ENCODE measurements at places on chromosomes 5 and 9.

DNA sequence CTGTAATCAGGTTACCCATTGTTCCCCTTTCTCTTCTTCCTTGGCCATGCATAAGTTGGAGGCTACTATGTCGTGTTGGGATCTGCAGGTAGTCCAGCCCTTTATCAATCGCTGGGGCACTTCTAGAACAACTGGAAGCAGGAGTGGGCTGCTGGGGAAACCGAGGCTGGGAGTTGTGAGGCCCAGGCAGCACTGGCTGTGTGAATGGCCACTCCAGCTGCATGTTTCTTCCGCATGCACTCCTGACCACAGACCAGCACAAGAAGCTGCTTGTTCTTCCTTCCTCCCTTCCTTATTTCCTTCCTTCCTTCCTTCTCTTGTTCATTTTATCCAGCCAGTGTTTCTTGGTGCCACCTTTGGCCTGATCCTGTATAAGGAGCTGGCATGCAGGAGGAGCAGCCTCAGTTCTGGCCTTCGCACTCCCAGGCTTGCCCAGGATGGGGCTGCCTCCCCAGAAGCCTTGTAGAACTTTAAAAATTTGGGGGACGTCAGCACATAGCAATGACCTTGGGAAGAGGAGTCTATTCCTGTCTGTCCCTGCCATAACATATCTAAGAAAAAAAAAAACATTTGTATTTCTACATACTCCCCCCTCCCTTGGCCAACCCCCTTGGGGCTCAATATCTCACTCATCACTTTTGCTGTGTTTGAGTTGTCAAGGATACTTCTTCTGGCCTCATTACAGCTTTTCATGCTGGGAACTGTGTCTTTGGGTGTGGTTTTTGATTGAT lies 20.8 kb upstream of the CXCL14 start:
- DNase-seq = no peak

DNA sequence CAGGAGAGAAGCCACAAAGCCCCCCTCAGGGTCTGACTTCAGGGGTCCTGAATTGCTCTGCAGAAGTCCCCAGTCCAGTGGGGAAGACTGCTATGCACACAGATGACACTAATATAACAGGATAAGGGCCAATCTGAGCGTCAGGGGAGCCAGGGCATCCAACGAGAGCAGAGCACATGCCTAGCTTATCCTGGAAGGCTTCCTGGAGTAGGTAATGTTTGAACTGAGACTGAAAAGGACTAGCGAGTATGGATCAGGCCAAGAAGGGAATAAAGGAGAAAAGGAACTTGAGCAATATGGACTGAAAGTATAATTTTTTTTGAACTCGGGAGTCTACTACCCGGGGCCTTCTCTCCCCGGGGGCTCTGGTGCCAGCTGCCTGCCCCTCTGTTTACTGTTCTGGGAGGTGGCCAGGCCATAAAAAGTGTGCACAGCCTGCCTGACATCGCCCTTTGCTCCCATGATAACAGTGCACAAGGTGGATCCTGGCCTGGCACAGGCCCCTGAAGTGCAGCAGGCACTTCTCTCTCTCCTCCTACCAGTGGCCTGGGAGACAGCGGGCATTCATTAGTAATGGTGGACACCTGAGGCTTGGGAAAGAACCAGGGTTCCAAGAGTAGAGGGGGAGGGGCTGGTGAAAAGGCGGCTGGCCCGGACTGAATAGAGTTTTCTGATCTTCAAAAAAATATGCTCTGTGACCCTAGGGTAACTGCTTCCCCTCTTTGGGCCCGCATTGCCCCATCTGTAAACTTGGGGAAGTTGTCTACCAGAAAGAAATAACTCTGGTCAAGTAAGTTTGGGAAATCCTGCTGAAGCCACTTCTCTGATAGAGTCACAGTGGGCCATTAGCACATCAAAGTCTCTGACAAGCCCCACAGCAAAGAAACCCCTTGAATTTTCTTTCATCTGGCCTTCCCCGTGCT lies 4.6 kb upstream of the SLC6A7 start:
- DNase-seq = no peak

DNA sequence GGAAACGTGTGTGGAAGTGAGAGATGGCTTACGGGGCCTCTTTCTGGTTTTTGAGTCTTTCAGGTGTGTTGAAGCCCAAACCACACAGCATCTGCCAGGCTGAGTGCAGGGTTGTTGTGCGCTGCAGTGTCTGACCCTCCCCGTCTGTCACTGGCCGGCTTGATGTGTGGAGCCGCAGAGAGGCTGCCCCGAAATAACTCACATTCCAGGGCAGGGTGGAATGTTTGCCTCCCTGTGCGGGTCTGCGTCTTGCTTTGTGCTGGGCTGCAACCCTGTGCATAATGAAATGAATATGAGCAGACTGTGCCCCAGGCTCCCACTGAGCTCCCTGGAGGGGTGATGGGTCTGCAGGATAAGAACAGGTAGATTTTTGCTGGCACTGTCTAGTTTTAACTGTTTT lies 9.9 kb upstream of the PLEKHG4B start:
- no peak for DNase-seq

GRCh38 chr5:107329850-107330249 lies 340.9 kb downstream of the EFNA5 start:
- DNase-seq = no peak

- DNase-seq = no peak
These were observed 34.1 kb downstream of the ZMAT2 start for GRCh38 chr5:140734354-140734753.

- DNase-seq = no peak
These were observed 8.5 kb downstream of the C5orf52 start for GRCh38 chr5:157679801-157680200.

GRCh38 chr5:10162468-10162867 lies 87.2 kb downstream of the ATPSCKMT start:
- DNase-seq = no peak

GRCh38 chr5:98768160-98768959 lies 5.1 kb upstream of the RGMB start:
- no peak for DNase-seq

DNA sequence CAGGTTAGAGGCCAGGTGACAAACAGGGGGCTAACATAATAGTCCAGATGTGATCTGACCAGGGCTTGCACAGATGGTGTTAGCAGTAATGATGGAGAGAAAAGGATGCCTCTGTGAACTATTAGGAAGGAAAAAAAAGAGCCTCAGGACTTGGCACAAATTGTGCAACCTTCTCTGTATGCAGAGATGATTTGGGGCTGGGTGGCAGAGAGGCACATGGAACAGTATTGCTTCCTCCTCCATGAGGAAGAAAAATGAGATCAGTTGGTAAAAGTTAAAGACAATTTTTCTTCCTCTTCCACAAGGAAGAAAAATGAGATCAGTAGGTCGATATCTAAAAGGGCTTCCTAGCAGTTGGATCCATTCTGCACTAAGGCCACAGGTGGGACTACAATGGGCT lies 13.9 kb upstream of the ANXA6 start:
- DNase-seq = no peak

- DNase-seq = no peak
These were observed 26.8 kb downstream of the JADE2 start for GRCh38 chr5:134552301-134552700.

DNA sequence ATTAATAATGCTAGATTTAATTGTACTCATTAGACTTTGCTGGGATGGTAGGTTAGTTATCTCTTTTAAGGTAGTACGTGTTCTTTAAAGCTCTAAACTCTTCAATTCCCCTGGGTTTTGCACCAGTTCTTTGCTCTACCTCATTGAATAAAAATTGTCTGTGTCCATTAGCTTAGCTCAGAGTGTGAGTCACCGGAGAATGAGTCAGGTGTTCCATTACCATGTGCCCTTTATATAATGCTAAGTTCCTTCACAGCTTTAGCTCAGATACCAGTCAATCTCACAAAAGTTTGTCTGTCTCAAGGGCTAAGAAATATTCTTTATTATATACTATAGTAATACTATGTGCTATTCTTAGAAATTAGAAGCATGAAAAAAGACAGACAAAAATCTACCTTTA lies 339.4 kb downstream of the PRELID2 start:
- no peak for DNase-seq

DNA sequence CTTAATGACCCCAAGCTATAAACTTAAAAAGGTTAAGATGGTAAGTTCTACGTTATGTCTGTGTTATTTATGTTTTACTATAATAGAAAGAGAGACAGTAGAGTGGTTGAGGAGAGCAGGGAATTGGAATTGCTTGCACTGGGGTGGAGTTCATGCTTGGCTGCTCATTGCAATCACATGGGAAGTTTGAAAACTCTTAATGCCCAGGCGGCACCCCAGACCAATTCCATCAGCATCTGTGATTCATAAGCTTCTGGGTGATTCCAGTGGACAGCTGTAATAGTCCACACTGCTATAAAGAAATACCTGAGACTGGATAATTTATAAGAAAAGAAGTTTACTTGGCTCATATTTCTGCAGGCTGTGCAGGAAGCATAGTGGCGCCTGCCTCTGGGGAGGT lies 323.9 kb upstream of the MSX2 start:
- DNase-seq = no peak

DNA sequence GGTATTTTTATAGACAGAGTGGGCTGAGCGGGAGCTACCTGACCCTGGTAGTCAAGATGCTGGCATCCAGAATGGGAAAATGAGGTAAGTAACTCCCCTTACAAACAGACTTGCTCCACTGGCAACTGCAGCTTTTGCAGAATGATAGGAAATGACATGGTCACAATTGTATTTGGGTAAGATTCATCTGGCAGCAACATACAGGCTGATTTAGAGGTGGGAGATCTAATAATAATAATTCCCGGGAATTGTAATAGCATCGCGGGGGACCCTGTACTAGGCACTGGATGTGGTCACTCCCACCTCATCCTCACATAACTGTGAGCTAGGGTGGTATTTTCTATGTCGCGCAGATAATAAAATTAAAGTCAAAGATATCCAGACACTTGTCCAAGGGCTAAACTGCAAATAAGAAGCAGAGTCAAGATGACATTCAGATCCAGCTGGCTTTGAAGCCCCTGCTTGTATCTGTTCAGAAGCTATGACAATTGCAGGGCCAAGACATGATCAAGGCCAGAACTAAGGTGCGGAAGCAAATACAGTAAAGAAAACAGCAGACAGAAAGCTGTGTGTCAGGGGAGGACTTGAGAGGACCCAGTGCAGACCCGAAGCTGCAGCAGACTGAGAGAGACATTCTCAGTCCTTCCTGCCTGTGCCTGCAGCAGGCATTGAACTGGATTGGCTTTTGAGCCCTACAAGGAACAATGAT lies 507.2 kb downstream of the BNC2 start:
- no peak for DNase-seq

DNA sequence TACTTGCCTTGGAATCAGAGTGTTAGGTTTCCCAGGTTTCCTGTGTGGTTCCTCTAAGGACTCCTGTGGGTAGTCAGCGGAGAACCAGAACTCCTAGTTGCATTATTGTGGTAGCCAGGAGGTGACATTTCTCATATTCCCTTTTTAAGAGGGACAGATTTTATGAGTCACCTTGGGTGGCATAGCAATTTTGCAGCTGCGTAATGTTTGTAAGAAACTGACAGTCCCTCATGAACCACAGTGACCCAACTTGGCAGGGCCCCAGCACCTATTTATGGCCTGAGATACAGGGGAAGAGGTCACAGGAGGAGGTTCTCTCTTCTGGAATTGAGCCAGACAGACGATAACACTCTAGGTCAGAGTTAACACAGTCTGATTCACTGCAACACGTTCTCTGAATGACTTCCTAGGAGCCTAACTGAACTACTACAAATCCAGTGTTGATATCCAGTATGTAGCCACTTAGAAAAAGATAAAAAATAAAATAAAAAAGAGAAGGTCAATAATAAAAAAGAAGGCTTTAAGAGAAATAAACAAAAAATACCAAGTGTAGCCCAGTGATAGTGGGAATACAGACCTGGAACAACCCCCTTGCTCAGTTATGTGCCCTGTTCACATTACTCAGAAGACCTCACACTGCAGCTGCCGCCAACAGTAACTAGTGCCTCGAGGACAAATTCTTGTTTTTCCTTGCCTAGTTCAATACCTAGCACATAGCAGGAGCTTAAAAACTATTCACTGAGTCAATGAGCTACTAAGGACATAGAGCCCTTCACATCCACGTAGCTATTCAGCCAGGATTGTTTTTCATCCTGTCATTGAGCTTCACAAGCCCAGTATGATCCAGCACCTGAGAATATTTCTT lies 50.7 kb upstream of the VLDLR start:
- DNase-seq = no peak

DNA sequence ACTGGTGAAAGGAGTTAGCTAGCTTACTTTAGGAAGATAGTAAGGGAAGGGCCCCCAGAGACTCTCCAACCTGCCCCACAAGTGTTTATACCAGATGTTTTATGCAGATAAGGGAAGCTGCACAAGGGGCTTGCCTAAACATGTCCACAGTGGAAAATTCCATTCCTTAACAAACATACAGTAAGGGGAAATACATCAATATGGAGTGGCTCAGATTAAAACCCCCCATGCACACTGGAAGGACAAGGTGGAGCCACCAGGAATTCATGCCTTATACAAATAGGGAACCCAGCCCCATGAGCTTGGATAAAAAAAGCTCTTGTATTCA lies 106.3 kb upstream of the GPBP1 start:
- no peak for DNase-seq

DNA sequence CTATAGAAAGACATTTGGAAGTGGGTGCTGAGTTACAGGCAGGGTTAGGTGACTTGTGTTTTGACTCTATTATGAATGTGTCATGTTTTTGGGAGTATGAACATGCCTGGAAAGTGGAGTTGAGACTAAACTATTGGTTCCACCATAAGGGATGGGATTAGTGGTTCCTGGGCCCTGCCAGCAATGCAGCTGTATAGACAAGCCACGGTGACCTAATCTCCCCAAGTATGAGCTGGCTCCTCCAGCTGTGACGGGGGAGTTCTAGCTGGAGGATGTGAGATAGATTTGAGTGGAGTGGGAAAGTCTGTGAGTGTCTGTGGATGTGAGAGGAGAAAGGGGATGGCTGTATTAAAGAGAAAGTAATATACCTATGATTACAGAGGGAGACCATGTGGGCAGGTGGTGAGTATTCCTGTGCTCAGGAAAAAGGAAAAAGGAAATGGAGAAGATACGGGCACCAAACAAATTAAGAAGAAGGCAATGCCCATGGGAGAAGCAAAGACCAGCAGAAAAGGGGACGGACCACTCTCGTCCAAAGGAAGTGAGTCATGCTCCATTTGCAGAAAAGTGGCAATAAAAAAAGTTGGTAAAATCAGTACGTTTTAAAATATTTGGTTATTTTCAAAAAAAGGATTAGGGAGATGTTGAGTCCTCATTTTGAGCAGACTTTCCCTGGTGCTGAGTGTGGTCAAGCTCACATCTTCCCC lies 48.3 kb upstream of the ICE1 start:
- DNase-seq = no peak

- no peak for DNase-seq
These were observed 311.1 kb downstream of the CDH18 start for GRCh38 chr5:19676895-19677294.

DNA sequence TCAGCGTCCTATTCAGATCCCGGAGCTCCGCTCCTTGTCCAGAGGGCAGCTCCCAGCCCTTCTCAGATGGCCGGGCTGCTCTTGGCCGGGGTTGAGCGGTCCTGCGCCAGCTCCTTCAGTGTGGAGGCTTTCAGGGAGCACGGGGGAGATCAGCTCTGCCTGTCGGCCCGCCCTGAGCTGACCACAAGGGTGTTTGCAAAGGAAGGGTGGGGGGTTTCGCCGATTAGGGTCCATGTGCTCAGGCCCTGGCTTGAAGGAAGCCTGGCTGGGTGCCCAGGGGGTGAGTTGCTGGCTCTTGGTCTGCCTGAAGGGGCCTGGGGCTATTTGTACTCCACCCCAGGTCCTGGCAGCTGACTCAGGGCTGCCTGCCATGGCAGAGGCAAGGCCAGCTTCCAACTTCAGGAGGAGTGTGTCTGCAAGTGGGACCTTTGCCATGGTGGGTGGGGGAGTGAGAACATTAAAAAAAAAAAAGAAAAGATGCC lies 250.1 kb upstream of the KLF4 start:
- no peak for DNase-seq
